CD4-positive, alpha-beta T cell treated with Interleukin-2 at 100 ng/mL for 4 hours (primary cell): ENCODE measurements at places on chromosomes 11 and 22.
A peak's percentile ranks its signal among the peaks of the same experiment; 100 is the strongest.

DNA sequence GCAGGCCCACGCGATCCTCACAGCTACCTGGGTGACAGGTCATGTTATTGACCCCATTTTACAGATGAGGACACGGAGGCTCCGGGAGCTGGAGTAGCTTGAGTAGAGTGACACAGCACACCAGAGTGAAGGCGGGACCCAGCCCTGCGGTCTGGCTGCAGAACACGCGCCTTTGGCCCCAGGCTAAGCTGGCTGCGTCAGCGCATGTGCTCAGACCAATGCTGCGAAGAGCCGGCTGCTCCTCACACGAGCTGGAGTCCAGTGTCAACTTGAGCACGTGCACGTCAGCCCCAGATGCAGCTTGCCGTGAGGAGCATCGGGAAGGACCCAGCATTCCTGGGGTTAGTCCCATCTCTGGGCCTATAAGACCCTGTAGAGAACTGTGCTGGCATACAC lies 49.9 kb downstream of the SCUBE1 start:
- no peak for DNase-seq

- DNase-seq, result no peak
These were observed 32.9 kb downstream of the LRRC32 start for GRCh38 chr11:76637491-76638269.

DNA sequence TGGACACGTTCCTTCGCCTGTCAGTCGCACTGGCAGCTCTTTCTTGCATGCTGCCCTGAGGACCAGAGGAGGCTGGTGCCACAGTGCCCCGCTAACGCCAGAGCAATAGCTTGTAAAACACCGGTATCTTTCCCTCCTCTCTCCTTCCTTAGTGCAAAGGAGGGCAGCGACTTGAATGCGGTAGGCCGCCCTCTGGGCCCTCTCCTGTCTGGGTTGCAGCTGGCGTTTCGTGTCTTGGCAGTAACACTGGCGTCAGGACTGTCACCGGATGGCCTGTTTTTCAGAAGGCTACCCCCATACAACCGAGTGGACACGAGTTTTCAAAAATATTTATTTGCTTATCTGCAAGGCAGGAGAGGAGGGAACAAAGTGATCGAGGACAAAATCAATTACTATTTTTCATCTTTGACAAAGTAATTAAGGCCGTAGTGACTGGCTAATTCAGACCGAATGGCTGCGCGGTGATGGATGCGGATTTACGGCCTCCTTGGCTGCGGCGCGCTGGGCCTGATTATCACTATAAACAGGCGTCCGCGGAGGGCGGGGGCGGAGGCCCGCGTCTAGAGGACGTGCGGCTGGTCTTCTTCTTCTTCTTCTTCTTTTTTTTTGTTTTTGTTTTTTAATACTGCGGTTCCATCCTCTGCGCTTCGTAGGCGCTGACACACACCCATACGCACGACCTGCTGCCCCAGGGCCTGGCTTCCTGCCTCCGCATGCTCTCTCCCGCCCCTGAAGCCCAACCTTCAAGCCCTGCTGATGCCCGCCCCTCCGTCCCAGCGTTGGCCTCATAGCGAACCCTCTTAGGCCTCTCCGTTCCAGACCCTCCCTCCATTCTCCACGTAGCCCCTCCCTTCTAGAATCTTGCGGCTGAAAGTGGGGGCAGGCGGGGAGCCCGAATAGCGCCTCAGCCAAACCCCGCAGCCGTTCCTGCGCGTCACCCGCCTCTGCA lies 2.9 kb upstream of the SLC6A5 start:
- DNase-seq, result no peak

DNA sequence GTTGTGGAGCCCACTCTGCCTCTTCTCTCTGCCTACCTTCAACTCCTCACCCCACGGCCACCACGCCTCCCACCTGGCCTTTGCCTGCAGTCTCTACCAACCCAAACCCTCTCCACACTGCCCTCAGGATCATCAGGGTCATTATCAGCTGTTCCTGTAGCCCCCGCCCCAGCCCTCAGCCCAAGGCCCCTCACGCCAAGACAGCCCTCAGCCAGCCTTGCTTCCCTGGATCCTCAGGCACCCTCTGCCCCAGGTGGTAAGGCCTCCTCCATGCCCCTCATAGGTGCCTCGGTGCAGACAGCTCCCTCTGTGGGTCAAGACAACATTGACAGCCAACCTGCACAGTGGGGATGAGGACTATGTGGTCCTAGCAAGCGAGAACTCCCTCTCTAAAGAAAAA lies 1.7 kb downstream of the SBF1 start:
- DNase-seq, result peak; percentile 64

- DNase-seq, result peak; percentile 53
These were observed 678 bp upstream of the RANGAP1 start for GRCh38 chr22:41286639-41287091.

GRCh38 chr11:48029681-48030290 lies 49.4 kb downstream of the PTPRJ start:
- DNase-seq, result no peak

GRCh38 chr11:61004761-61005181 lies 33.3 kb downstream of the CD6 start:
- DNase-seq, result peak; percentile 44

- DNase-seq, result no peak
These were observed 83.6 kb upstream of the ZBED5 start for GRCh38 chr11:10941414-10941813.

- no peak for DNase-seq
These were observed 33.4 kb upstream of the VPREB1 start for GRCh38 chr22:22210889-22211833.

- DNase-seq, result no peak
These were observed 251.5 kb upstream of the ISX start for GRCh38 chr22:34814260-34815025.

DNA sequence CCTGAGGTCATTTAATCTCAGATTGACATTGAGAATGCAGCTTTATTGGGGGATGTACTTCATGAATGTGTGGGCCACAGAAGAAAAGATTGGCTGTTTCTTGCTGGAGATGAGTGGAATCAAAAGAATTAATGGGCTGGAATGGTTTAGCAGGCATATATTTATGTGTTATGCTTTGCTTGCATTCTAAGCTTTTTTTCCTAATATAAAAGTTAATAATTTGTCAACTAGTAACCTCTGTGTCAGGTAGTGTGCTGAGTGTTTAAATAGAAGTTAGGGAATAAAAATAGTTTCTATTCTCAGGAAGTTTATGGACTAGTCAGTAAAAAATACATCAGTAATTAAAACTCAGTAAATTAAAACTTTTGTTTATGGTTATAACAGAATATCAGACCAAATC lies 67.4 kb upstream of the PRODH start:
- no peak for DNase-seq

- no peak for DNase-seq
These were observed 22.9 kb downstream of the FLI1 start for GRCh38 chr11:128716661-128717210.

DNA sequence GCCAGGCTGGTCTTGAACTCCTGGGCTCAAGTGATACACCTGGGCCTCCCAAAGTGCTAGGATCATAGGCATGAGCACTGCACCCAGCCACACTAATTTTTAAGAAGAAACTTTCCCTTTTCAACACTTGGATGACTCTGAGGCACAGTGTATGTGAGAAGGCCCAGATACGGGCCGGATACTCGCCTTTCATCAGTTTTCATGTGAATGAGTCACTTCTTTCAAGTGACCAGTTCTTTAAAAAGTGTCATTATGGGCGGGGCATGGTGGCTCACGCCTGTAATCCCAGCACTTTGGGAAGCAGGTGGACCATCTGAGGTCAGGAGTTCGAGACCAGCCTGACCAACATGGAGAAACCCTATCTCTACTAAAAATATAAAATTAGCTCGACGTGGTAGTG lies 120.8 kb downstream of the CTTN start:
- no peak for DNase-seq

DNA sequence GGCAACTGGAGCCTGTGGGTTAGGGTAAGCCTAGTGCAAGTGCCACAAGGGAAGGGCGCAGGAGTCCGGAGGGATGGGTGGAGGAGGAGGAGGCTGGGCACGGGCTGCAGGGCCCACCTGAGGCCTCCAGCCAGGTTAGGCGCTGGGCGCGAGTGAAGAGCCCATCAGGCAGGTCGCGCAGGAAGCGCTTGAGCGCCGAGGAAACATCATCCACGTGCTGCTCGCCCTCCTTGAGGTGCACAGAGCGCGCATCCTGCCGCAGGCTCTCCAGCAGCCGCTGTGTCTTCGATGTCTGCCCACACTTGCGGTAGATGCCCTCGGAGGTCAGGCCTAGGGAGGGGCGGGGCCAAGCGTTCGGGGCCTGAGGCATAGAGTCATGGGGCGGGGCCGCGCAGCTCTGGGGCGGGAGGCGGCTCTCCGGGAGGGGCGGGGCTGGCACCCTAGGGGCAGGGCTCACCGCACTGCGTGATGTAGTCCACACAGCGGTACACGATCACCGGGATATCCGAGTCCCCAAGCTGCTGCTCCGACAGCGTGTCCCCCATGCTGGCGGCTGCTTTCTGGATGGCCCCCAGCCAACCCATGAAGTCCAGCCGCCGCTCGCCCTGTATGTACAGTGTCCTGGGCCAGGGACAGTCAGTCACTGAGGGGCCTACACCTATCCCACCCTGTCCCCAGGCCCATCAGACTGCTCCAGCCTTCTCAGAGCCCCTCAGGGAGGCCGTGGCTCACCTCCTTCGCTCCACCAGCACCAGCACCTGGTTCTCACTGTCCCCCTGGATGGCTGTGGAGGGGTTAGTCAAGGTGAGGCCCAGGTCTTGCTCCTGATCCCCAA lies 22.9 kb upstream of the PDE2A start:
- DNase-seq, result no peak
